ENCODE measurements at places on chromosomes 13 and 19.

DNA sequence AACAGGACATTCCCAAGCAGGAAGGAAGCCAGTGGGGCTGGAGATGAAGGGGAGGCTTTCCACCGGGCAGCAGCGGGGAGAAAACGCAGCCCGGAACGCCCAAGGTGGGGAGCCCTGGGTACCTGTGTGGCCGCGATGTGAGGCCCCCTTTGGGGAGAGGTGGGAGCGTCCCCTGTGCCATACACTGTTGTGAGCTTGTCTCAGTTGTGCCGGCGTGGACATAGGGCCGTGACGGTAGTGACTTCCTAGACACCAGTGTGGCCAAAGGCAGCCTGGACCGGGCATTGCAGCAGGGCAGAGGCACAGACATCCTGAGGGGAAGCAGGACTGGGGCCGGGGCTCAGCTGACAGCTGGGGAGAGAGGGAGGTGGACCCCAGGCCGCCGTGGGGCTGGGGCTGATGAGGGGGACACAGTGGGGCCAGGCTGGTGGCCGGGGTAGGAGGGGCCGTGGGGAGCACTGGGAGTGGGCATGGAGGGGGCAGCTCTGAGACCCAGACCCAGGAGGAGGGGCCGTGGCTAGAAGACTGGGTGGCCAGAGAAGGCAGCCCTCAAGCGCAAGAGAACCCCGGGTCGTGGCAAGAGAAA lies 38.5 kb upstream of the TFDP1 start:
- DNase-seq: no peak

DNA sequence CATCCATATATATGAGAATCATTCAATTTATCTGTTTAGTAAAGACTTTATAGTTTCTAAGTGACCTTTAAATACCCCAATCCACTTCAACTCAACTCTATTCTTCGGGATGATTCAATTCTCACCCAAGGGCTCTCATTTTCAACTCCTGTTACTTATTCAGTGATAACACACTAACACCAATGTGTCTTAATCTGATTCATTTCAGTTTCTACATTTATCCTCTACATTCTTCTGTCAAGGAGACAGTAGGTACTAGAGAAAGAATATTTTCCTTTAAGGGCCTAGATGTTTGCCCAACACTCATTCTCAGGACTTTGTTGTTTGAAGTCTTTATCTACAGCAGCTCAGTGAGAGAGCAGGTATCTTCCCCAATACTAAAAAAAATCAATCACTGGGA lies 7.1 kb downstream of the ARGLU1 start:
- no peak for DNase-seq

GRCh38 chr13:50322006-50322405 lies 306.8 kb downstream of the KCNRG start:
- DNase-seq: no peak

GRCh38 chr13:114325729-114326128 lies 11.4 kb downstream of the CHAMP1 start:
- DNase-seq: no peak

- DNase-seq: no peak
These were observed 430.3 kb downstream of the ZNF536 start for GRCh38 chr19:30802424-30803013.

DNA sequence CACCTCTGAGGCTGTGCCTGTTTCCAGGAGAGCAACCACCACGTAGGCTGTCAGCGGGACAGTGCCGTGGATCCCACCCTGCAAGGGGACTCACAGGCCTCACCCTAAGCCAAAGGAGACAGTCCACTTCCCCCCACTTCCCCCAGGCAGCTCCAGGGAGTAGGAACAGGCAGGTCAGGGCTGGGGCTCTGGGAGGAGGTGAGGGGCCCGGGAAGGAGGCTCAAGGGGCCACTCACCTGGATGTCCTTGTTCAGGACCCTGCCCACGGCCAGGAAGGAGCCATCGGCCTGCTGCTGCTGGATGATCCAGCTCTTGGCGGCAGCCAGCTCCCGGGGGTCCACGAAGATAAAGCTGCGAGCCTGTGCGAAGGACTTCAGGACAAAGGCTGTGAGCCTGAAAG lies 25.6 kb downstream of the F2RL3 start:
- no peak for DNase-seq

DNA sequence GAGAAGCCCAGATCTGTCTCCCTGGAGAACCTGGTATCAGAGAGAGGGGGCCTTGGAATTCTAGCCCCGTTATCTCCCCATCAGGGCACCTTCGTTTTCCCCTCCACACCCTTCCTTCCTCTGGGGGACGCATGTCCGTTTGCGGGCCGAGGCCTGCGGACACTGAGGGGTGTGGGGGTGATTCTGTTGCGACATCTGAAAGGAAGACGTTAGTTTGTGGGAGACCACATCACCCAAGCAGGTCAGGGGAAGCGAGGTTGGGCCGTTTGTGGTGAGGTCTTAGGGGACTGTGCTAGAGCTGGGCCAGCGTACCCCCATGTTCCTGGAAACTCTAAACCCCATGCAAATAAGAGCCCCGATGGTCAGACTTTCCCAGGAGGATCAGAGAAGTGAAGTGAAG lies 3.7 kb upstream of the HSH2D start:
- no peak for DNase-seq

DNA sequence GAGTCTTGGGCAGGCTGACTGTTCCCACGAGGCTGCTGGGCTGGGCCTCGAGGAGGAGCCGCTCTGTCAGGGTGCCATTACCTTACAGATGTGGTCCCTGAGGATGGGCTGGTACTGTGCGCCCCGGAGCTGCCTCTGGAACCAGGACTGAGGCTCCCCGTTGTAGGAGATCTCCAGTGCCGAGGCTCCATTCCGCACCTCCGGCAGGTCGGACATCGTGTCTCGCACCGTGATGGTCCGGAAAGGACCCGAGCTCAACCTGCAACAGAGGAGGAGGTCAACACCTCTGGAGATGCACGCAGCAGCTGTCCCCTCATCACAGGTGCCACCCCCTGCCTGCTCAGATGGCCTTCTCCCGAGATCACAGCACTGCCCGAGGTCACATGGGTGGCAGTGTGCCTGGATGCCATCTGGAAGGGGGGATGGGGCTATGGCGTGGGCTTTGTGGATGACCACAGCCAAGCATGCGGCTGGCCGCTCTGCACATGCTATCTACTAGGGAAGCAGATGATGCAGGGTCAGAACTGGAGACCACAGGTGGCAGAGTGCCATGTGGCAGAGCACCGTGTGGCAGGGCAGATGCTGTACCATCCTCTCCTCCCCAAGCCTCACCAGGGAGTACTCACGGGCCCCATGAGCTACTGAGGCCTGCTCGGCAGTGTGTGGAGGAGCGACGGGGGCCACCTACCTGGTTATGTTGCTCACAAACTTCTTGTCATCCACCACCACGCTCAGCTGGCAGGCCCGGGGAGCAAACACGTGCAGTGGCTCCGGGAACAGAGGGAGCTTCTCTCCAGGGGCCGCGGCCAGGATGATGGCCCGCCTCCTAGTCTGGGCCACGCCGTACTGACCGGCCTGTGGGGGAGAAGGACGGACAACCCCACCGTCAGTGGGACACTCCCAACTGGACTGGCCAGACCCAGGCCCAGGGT lies 18.3 kb upstream of the EIF3G start:
- no peak for DNase-seq

DNA sequence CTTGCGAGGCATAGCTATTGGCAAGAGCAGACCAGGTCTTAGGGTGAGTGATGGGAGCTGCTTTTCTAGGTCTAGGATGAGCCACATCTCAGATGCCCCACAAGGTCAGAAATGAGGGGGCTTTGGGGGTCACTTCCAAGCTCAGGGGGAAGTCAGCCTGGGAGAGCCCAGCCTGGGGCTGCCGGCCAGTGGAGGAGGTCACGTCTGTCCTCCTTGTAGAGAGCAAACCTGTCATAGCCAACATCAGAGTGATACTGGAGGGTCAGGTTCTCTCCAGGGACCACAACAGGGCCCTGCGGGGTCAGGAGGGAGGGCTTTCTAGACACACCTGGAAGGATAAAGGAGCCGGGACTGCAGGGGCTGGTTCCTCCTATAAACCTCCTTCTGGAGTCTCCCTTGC lies 2.4 kb downstream of the LILRA5 start:
- no peak for DNase-seq

- DNase-seq: peak; percentile 7
These were observed 64.2 kb downstream of the TEX29 start for GRCh38 chr13:111384441-111385182.

DNA sequence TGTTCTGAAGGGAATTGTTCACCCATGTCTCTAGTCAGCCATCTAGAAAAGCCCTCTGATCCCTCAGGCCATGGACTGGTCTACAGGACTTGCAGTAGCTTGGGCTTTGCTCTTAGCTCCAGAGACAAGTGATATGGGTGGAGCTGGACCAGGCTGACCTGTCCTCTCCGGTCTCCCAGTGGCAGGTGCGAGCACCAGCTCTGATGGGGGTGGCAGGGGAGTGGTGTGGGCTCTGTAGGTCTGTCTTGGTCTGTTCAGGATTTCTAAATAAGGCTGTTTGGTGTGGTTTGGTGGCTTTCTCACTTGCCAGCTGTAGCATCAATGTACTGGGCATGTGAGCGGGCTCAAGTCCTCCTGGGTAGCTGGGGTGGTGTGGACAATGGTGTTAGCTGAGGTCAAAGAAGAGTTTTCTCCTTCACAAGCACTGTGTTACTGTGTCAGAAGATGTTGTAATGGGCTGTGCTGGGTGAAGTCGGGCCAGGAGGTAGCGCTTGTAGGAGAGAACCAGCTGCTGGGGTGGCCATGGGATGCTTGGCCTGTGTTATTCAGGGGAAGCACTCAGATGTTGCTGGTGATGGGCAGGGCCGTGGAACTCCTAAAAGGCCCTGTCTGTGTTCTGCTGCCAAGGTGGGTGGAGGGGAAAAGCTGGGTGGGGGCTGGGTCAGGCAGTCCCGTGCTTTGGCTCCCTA lies 16.9 kb downstream of the GPC6 start:
- no peak for DNase-seq

DNA sequence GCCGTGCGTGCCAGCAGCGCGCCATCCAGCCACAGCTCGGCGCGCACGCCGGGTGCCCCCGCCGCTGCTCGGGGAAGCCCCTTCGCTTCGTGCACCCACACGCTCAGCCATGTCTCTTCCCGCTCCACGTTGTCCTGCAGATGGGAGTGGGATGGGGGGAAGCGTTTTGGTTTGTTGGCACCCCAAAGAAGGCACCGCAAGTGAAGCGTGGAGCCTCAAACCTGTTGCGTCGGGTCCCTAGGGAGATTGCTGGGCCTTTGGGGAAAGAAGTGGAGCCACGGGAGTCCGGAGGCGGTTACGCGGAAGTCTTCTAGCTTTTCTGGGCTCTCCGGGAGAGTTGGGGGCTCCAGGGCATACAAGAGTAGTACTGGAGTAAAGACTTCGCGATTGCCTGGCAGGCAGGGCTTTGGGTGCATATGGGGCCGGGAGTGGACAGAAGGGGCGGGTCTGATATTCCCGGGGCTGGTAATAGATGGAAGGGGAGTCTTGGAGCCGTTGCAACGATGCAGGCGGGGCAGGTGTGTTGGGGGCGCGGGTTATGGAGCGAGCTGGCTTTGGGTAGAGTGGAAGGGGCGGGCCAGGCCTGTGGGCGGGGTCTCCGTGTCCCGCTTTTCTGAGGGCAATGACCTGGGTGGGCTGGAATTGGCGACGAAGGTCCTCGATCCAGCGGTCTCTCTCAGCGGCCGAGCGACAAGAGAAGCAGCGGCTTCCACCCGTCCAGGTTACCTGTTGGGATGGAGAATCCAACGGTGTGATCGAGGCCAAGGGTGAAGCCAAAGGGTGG lies 6.5 kb downstream of the RASAL3 start:
- DNase-seq: no peak

- no peak for DNase-seq
These were observed 548 bp upstream of the P2RY11 start for GRCh38 chr19:10110972-10111317.

GRCh38 chr13:28049880-28050875 lies 50.2 kb downstream of the FLT3 start:
- DNase-seq: no peak

- DNase-seq: no peak
These were observed 100.2 kb downstream of the ENOX1 start for GRCh38 chr13:43686557-43686956.

DNA sequence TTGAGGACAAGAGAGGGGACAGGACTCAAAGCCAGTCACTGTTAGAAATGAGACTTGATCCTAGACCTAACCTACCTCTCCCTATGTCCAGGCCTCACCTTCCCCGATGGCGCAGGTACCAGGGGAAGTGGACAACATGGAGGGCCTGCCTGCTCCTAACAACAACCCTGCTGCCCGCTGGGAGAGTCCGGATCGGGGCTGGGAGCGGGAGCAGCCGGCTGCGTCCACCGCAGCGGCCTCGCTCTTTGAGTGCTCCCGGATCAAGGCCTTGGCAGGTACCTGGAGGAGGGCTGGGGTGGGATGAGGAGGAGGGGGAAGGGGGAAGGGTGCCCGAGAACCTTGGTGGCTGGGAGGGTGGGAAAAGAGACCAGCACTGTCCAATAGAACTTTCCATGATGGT lies 5.7 kb downstream of the SPTBN4 start:
- no peak for DNase-seq

- DNase-seq: no peak
These were observed 2.9 kb downstream of the GPR18 start for GRCh38 chr13:99255271-99255670.

DNA sequence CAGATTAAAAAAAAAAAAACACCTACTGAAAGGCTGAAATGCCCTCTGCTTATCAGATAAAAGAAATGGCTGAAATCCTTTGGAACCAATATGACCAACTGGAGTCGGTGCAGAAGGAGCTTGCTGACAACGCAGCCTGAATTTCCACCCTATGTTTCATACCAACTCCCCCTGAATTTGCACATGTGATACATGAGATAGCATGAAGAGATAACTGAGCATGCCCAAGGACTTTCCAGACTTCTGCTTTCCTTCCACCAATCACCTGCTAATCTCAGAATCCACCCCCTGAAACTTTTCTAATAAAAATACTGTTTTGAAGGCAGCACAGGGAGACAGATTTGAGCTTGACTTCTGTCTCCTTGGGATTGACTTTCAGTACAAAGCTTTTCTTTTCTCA lies 32.2 kb upstream of the WDFY2 start:
- DNase-seq: no peak

GRCh38 chr19:2327773-2328400 lies 499 bp downstream of the LSM7 start:
- DNase-seq: peak; percentile 44

GRCh38 chr19:7871437-7872305 lies 2.5 kb downstream of the PRR36 start:
- DNase-seq: peak; percentile 56

DNA sequence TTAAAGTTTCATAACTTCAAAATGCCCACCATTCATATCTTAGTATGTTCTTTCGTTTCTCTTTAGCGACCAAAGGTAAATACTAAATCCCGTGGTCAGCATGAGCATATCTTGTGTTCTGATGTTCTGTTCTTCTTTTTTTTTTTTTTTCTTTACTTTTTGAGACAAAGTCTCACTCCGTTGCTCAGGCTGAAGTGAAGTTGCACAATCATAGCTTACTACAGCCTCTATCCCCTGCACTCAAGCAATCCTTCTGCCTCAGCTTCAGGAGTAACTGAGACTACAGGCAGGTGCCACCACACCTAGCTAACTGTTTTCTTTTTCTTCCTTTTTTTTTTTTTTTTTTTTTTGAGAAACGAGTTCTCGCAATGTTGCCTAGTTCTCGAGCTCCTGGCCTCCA lies 60.9 kb upstream of the ATP12A start:
- no peak for DNase-seq

Data from stimulated activated CD4-positive, alpha-beta T cell treated with anti-CD3 and anti-CD28 coated beads, TNF-alpha, amount 100 ng/mL, for 24 hours (primary cell).